ENCODE measurements at places on chromosomes 1 and 21.

- DNase-seq: no peak
Measured at GRCh38 chr21:35606146-35606545, 454.2 kb downstream of the SETD4 start.

GRCh38 chr1:40151457-40152079, 9.6 kb upstream of the RLF start:
- DNase-seq: no peak

DNA sequence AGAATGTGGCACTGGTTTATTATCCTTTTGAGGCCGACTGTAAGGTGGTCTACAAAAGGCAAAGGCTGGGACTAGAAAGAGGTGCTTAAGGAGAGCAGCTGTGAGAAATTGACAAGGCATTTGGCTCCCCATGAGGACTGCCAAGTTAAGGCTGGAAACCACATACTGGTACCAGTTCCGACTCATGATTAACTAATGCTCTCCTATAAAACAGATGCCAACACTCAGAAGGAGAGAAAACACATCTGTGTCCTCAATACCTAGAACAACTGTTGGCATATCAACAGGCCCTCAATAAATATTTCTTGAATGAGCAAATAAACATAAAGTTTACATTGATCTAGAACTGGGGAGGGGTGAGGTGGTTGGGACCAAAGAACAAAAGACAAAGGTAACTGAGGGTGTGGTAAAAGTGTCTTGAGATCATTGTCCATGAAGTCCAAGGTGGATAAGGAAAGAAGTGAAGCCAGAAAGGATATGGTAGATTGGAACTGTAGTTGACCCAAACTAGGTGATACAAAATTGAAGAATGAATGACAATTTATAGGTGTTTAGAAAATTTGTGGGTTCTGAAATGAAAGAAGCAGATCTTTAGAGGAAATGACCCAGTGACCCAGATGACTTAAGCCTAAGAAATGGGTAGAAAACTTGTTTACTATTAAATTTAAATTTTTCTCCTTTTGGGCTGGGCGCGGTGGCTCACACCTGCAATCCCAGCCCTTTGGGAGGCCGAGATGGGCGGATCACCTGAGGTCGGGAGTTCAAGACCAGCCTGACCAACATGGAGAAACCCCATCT, 16.9 kb upstream of the MCL1 start:
- no peak for DNase-seq

DNA sequence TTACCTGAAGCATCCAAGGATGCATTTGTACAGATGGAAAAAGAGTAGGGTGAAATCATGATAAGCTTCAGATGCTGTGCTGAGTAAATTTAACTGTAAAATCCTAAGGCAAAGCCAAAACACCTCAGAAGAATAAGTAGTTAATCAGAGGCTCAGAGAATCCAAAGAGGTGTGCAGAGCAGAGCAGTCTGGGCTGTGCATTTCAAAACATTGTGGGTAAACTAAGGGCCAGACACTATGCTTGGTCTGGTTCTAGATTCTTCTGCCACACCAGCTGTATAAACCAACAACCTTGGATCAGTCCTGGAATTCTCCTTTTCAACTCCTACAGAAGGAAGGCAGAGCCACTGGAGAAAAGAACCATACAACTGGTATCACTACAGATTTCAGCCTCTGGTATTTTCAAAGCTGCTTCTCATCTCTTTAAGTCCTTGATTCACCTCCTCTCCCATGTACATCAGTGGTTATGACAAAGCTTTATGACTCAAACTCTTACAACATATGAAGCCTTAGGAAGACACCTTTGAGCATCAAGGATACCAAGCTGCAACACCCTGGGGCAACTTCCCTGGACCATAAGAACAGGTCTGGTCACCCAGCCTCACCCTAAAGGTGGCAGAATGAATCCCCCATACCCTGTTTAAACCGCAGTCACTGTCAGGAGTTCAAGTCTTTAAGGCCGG, 11.6 kb upstream of the HIPK1 start:
- DNase-seq: no peak

- DNase-seq: no peak
Measured at GRCh38 chr1:4660917-4661594, 6.6 kb downstream of the AJAP1 start.

DNA sequence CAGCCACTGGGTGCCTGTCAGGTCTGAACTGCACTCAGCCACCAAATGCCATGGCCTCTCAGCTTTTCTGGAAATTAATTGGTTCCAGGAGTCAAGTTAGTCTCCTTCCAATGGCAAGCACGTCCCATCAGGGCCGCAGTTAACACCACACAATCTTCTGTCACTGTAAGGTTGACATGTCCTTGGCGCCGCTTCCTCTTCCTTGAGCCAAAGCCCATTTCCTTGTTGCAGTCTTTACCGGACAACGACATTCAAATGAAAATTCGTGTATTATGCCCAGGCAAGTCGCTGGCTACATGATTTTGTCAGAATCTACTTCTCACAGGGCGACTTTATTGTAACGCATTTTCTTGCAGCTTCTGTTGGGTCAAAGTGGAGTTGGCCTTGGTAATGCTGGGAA, 430.6 kb upstream of the KAZN start:
- no peak for DNase-seq

GRCh38 chr1:199098468-199098867, 459.6 kb downstream of the PTPRC start:
- no peak for DNase-seq

DNA sequence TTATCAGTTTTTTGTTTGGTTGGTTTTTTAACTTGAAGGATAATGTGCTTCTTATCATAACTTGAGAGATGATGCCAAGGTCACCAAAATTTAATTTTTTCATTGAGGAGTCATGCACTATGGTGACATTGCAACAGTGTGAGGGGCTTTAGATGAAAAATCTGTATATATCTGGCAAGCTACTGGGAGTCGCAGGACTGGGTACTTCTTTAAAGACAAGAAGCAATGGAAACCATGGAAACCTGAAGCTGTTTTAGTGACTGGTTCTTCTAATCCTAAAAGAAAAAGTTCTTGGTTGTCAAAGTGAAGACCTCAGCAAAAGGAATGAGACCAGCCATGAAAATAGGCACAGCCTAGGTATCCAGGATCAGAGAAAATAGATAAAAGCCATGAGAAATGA, 31.1 kb downstream of the ZC3H11B start:
- DNase-seq: no peak

- DNase-seq: no peak
Measured at GRCh38 chr1:8303141-8303540, 14.8 kb upstream of the SLC45A1 start.

DNA sequence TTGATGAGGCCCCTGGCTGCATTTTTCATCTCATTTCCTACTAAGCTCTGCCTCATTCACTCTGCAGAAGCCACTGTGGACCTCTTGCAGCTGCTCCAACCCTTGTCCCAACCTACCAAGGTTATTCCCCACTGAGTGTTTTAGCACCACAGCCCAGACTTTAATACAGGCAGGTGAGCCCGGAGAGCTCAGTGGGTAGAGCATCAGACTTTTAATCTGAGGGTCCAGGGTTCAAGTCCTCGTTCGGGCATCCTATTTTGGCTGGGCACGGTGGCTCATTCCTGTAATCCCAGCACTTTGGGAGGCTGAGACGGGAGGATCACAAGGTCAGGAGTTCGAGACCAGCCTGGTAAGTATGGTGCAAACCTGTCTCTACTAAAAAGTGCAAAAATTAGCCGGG, 18.1 kb upstream of the BLACAT1 start:
- DNase-seq: no peak

GRCh38 chr1:92784021-92784638, 778 bp downstream of the EVI5 start:
- DNase-seq: no peak

- DNase-seq: no peak
Measured at GRCh38 chr1:112529301-112529700, 20.5 kb downstream of the WNT2B start.

GRCh38 chr1:152224093-152224492, at the start of gene HRNR:
TSS of gene HRNR (minus strand) at chr1:152224193. CDS start at chr1:152223253, 940 bp downstream.
- no peak for DNase-seq

GRCh38 chr1:23577056-23578004, 18.0 kb upstream of the ID3 start:
- no peak for DNase-seq

GRCh38 chr1:62726011-62726442, 37.8 kb upstream of the DOCK7 start:
- no peak for DNase-seq

GRCh38 chr21:43018519-43018918, 44.2 kb downstream of the PKNOX1 start:
- DNase-seq: no peak

GRCh38 chr1:55443175-55443915, 228.2 kb upstream of the USP24 start:
- DNase-seq: no peak

GRCh38 chr21:33371366-33371765, 31.8 kb upstream of the IFNGR2 start:
- no peak for DNase-seq

DNA sequence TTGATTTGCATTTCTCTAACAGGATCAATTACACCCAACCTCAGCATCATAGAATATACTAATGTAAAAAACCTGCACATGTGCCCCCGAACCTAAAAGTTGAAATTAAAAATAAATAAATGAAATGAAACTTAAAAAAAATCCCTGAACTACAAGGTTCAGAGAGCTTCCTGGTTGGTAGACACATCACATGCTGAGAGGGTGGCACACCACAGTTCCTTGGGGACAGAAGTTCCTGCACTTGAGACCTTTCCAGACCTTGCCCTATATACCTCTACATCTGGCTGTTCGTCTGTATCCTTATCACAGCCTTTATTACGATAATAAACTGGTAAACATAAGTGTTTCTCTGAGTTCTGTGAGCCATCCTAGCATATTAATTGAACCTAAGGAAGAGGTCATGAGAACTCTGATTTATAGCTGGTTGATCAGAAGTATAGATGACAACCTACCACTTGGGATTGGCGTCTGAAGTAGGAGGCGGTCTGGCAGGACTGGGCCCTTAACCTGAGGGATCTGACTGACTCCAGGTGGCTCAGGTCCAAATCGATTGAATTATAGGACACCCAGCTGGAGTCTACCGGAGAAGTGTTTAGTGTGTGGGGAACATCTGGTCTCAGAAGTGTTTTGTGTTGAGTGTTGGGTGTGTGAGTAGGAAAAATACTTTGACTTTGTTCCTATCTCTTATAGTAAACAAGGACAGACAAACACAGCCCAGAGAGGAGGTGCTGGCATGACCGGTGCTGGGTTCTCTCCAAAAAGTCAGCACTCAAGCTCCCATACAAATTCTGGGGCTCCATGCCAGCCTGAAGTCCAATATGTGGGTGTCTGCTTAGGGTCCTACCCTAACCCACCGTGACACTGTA, 19.0 kb downstream of the C1orf115 start:
- no peak for DNase-seq

GRCh38 chr1:211532088-211532444, 40.1 kb upstream of the RD3 start:
- no peak for DNase-seq

- DNase-seq: no peak
Measured at GRCh38 chr1:14255711-14256110, 342.8 kb upstream of the KAZN start.

GRCh38 chr1:30199563-30199962, 523.8 kb downstream of the MATN1 start:
- DNase-seq: no peak

GRCh38 chr21:45303751-45304475, 16.2 kb upstream of the POFUT2 start:
- DNase-seq: no peak

DNA sequence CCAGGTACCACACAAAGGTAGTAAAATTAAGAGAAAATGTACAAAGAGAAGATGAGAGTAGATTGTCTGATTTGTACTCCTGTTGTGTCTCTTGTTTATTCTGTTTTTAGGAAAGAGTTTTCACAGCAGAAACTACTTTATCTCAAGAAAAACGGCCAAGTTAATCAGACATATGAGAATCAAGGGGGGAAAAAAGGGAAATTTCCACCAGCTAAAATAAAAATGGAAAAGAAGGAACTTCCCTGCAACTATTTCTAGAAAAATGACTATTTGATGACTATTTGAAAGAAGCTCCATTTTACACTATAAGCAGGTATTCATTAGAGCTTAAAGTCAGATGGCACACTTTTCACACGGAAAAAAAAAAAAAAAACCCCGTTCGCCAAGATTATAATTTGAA, 56.5 kb downstream of the EPRS1 start:
- no peak for DNase-seq

GRCh38 chr1:42956739-42957138, 1.9 kb downstream of the SLC2A1 start:
- DNase-seq: no peak

DNA sequence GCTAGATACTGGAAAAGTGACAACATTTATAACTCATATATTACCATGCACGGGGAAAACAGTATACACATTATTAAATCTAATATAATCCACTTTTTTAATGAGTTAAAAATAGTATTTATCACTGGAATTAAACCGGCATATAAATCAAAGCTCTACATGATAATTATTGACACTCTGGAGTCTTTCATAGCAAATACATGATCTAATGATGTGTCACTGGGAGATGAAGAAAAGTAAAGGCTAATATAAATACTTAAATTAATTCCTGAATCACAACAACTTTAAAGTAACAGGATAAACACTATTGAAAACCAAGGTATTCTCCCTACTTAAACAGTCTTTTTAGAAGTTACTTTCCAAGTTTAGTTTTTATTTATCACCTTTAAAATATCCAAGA, 52.4 kb upstream of the ASPM start:
- no peak for DNase-seq

GRCh38 chr1:242178924-242179708, 180.2 kb upstream of the MAP1LC3C start:
- no peak for DNase-seq

DNA sequence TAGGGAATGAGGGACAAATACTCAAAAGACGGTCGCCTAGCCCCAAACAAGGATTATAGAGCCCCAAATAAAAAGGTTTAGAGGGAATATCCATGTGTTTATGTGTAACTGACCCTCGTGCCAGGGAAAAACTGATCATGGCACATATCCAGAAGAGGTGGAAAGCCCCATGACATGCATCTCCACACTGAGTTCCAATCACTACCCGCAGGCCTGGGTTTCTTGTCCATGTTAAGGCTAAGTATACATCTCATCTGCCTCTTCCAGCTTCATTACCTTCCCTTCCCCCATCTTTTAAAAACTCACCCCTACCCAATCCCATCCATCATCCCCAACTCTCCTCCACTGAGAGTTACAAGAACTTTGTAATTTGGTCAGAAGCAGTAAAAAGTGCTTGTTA, 15.2 kb downstream of the GADD45A start:
- no peak for DNase-seq

GRCh38 chr21:46021398-46021797, 39.8 kb downstream of the COL6A1 start:
- no peak for DNase-seq
